ENCODE measurements at places on chromosomes 1 and 21.
A peak's percentile ranks its signal among the peaks of the same experiment; 100 is the strongest.

DNA sequence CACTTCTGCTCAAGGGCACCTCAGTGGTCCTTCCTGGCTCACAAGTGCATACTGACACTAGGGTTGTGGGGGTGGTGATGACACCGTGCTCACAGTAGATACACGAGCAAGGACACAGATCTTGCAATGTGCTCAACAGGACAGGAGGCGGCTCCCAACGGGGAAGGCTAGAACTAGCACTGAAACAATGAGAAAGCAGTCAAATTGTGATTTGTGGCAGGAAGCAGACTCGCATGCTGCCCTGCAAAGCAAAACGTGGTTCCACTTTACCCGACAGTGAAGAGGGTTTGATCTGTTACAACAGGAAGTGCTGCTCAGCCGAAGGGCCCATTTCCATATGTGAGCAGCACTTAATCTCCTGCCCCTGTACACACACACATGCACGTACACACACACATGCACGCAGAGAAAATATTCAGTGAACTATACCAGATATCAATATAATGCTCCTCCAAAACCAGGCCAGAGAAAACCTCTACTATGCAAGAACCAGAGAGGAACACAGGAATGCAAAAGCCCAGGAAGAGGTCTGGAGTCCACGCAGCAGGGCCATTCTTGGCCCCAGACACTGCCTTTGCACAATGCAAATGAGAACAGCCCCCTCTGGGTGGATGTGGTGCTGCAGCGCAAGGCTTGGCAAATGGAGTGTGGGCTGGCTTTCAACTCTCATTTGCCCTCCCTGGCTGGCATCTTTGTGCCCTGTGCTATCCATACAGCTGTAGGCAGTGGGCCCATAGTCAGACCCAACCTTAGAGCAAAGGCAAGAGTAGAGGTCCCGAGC lies 47.1 kb downstream of the KANK4 start:
- peak; percentile 69 for DNase-seq

- no peak for DNase-seq
Observed at GRCh38 chr1:5385096-5385799, 607.0 kb downstream of the NPHP4 start.

- DNase-seq, result no peak
Observed at GRCh38 chr21:44897326-44898010, 23.2 kb downstream of the ITGB2 start.

DNA sequence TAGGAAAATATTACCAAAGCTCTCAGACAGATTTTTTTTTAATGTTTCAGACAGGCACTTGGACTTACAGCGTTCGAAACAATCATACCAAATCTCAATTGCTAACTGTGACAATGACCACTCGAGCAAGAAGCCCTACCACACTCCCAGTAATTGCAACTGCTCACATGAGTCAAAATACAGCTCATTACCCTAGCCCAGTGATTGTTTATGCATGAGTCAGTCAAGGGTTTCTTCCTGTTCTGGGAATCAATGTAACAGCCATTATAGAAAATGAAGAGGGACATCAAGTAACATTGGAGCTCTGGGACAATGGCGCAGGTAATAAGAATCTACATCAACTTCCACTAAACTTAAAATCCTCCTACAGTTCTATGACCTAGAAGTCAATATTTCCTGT lies 56.1 kb upstream of the SH3GLB1 start:
- no peak for DNase-seq

GRCh38 chr1:40818264-40818961 lies 34.8 kb downstream of the KCNQ4 start:
- DNase-seq, result peak; percentile 91
